T-helper 2 cell (primary cell): ENCODE measurements at places on chromosomes 11 and 22.

GRCh38 chr11:630871-631270 is 3.9 kb upstream of the SCT start:
- no peak for DNase-seq

DNA sequence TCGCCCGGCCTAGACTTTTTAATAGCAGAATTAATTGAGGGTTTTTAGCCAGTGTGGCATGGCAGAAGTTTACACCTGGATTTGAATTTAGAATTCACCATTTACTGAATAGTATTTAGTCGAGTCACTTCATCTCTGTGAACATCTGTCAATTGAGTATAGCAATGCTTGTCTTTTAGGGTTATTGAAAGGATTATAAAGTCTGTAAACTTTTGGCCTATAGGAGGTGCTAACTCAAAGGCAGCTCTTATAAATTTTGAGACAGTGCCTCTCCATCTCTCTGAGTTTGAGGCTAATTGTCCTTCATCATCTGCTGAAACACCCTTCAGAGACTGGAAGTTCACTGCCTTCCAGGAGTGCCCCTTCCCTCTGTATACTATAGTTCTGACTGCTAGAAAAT is 205.0 kb downstream of the NELL1 start:
- DNase-seq = no peak

- DNase-seq = no peak
Measured at GRCh38 chr11:64879244-64879900, 951 bp upstream of the EHD1 start.

DNA sequence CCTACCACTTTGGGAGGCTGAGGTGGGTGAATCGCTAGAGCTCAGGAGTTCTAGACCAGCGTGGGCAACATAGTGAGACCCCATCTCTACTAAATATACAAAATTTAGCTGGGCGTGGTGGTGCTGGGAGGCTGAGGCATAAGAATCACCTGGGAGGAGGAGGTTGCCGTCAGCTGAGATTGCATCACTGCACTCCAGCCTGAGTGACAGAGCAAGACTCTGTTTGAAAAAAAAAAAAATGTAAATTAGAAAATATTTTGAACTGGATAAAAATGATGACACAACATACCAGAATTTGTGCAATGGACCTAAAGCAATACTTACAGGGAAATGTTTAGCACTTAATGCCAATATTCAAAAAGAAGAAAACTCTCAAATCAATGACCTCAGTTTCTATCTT is 46.4 kb downstream of the ATG16L2 start:
- no peak for DNase-seq

- no peak for DNase-seq
Measured at GRCh38 chr11:70503468-70504221, 105.3 kb downstream of the CTTN start.

DNA sequence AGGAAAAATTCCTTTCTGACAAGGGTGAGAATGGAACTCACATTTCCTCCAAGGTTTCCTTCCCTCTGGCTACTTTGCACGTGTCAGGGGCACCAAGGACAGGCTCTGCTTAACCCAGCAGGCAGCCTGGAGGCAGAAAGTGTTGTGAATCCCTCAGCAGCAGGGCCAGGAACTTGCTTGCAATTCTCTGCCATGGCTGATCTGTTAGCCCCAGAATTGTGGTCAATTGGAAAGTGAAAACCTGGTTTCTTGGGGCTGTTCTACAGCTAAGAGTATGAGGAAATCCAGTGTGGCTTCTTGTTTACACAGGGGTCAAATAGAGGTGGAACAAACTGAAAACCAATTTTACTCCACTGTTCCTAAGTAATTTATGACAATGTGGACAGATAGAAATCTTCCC is 38.3 kb upstream of the CEP295 start:
- DNase-seq = no peak

- no peak for DNase-seq
Measured at GRCh38 chr11:64096835-64097234, 61.1 kb downstream of the FLRT1 start.

- no peak for DNase-seq
Measured at GRCh38 chr11:18936002-18936673, 3.1 kb downstream of the MRGPRX1 start.

GRCh38 chr22:37525746-37526350 is 6.6 kb upstream of the CARD10 start:
- no peak for DNase-seq

- no peak for DNase-seq
Measured at GRCh38 chr22:45582955-45583320, 80.3 kb downstream of the FBLN1 start.

GRCh38 chr11:45894555-45895247 is 9.2 kb downstream of the MAPK8IP1 start:
- DNase-seq = no peak
